GM12891 (cell line): ENCODE measurements at places on chromosomes 16 and 17.

- DNase-seq = no peak
Measured at GRCh38 chr17:6995500-6996255, at the start of gene ALOX12. Gene ALOX12 (plus strand): TSS chr17:6996049. CDS start chr17:6996118, 69 bp downstream.

- DNase-seq = no peak
Measured at GRCh38 chr16:54050459-54051210, 236.0 kb downstream of the IRX3 start.

GRCh38 chr17:13158494-13159240 is 140.8 kb upstream of the ELAC2 start:
- no peak for DNase-seq

GRCh38 chr16:80097098-80097497 is 443.7 kb upstream of the DYNLRB2 start:
- DNase-seq = no peak

DNA sequence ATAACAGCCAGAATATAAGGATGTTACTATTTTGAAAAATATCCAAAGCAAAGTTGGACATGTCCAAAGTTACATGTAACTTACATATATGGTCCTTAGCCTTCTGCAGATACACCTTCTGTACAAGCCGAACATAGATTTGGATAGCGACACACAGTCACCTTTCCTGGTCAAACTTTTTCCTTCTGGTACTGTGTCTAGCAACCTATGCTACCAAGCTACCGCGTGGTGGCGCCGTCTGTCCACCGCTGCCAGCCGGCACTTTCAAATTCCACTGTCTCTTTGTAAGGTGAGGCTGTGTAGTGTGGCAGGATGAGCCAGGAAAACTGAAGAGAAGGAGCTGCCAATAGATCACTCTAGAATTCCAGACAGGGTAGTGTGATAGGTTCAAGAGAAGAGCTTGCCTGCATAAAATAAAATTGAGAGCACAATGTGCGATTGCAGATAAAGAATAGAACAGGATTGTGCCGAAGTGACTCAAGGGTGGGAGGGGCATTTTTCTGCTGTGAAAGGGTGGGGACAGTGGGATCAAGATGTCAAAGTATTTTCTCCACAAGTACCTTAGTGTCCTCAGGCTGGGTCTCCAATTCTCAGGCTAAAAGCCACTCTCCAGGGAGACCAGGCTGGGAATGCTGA is 366.9 kb downstream of the SLC39A11 start:
- DNase-seq = peak; percentile 24

DNA sequence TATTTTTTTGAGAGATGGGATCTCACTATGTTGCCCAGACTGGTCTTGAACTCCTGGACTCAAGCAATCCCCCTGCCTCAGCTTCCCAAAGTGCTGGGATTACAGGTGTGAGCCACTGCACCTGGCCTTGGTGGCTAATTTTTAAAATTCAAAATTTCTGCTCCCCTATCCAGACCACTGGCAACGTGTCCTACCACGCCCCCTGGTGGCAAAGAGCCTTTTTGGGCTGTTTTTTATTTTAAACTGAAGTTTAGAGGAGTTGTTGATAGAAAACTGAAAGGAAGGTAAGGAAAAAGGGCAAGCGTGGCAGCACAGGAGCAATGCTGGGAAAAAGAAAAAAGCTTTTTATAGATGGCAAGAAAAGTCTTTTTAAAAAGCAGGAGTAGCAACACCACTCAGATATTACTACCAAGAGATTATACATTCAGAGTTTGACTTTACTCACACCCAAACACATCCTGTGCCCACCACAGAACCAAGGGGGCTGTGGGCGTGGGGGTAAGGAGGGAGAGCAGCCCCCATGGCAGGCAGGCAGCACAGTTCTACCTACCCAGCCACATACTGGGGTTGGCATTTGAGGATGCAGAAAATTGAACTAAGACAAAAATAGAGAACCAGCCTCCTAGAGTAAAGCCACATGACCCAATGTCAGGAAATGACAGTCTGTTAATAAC is 4.2 kb upstream of the MXRA7 start:
- no peak for DNase-seq

DNA sequence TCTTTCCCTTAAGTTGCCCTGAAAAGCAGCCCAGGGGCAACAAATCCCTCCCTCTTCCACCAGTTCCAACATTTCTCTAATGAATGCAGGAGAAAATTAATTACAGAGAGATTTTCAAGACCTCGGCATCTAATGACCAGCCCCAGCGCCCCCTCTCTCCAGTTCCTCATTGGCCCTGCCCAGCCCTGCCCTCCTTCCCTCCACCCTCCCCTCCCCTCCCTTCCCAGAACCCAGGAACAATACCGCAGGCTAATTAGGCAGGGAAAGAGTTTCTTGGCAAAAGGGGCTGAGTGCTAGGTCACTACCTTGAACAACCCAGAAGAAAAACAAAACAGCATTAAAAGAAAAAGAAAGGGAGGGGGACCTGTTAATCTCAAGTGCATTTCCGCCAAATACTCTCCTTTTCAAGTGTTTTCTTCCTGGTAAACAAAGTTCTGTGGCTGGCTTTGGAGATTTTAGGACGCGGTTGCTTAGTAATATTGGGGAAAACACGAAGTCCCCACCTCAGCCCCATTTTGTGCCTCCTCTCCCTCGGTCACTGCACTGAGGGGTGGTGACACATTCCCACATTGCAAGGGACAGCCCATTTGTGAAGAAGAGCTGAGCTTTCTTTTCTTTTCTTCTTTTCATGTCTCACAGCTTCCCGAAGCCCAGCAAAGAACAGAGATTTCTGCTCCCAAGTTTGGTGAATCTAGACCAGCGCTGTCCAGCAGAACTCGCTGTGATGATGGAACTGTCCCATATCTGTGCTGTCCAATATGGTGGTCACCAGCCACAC is 215.4 kb downstream of the SOX9 start:
- DNase-seq = no peak

DNA sequence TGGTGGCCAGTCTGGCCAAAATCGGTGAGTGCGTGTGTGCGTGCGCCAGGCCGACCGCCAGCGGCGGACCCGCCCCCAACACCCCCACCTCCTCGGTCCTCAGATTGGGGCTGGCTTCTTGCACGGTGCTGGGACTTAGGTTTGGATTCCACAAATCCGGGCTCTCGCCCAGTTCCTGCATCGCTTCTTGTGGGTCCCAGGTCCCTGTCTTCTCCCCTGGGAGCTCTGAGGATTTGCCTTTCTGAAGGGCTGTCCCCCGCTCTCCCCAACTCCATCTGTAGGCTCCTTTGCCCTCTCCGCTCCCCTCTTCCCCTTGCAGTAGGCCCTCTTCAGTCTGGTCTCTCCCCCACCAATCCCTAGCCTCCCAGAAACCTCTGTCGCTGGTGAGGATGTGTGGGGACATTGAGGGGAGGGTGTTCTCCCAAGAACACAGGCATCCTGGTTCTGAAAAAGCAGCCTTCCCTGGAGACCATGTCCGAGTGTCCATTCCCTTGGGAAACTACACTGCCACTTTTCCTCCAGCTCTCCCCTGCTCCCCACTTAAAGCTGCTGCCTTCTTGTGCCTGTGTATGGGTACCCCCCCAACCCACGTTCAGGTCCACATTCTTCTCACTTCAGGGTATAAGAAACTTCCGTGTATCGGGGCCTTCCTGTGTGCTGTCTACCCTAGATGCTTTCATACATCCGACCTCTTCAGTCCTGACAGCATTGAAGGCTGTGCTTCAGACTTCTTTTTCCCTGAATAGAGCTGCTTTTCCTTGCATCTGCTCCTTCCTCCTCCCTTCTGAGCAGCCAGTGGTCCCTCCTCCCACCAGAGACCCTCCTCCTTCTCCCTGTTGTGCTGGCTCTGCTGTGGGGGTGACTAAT is 632 bp downstream of the SLC9A5 start:
- no peak for DNase-seq

GRCh38 chr16:13036600-13036999 is 135.2 kb downstream of the SHISA9 start:
- no peak for DNase-seq

DNA sequence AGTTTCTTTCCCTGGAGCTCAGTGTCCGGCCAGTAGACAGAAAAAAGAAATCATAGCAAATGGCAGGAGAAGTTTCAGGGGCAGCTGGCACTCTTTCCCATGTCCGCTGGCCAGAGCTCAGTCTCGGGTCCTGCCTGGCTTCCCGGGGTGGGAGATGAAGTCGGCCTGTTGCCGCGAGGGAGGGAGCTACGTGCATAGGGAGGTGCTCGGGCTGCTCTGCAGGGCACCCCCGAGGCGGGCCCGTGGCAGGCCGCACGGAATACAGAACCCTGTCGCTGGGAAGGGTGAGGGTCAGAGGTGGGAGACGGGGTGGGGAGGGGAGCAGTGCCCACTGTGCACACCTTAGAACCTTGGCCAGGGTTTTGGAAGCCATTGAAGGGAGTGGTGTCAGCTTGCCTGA is 78.3 kb upstream of the FOXF1 start:
- DNase-seq = no peak

- DNase-seq = no peak
Measured at GRCh38 chr17:41540921-41541625, 13.0 kb upstream of the KRT19 start.

- no peak for DNase-seq
Measured at GRCh38 chr17:7959503-7960253, 27.7 kb downstream of the CNTROB start.

DNA sequence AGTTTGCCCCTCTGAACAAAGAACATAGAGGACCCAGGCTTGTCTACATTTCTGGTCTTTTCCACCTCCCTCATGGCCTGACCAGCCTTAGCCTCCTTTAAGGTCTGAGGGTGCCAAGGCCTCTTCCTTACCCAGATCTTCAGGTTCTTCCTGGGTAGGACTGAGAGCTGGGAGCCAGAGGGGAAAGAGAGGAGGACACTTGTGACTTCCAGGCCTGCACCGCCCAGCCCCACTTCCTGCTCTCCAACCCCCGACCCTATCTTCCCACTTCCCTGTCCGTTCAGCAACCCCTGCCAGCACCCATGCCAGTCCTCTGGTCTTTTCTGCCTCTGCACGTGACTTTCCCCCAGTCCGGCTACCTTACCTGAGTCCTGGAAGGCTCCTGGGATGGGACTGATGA is 534 bp downstream of the PRSS36 start:
- DNase-seq = no peak

DNA sequence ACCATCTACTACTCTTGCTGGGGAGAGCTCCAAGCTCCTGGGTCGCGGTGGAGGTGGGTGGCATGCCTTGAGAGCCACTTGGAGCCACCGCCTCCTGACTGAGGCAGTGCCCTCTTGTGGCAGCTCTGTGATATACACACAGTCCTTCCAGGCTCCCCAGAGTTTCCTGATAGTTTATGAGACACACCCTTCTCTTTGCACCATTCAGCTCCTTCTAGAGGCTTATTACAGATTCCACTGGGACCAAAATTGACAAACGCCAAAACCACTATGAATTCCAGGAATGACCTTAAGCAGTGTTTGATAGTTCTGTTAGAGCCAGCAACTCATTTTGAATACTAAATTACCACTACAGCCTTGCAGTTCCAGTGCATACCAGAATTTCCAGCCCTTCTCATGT is 170.1 kb upstream of the CDH13 start:
- peak; percentile 35 for DNase-seq

DNA sequence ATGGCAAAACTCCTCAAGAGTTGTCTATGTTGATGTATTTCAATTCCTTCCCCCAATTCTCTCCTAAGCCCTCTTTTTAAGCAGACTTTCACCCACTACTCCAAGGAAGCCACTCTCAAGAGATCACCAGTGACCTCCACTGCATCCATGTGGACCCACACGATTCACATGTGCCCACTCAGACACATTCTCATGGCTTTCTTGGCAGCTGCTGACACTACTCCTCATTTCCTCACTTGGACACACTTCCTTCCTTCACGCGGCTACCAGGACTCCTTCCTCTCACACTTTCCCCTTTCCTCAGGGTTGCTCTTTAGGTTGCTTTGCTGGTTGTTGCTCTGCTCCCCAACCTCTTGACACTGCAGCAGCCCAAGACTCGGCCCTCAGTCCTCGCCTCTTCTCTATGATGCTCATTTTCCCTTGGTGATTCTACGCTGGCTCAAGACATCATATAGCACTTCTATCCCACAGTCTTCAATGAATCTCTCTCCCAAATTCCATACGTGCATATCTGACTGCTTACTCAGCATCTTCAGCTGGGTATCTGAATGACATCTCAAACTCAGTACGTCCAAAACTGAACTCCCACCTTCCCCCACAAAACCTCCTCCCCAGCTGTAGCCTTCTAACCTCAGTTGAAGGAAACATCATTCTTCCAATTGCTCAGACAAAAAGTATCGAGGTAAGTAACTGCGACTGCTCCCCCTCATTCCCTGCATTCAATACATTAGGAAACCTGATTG is 28.2 kb downstream of the HELZ start:
- DNase-seq = no peak

- no peak for DNase-seq
Measured at GRCh38 chr17:4579678-4580077, 4.7 kb upstream of the SMTNL2 start.

- DNase-seq = no peak
Measured at GRCh38 chr16:69179328-69180010, 7.5 kb upstream of the SNTB2 start.

- DNase-seq = peak; percentile 69
Measured at GRCh38 chr16:2927010-2927646, 15.4 kb downstream of the FLYWCH1 start.

DNA sequence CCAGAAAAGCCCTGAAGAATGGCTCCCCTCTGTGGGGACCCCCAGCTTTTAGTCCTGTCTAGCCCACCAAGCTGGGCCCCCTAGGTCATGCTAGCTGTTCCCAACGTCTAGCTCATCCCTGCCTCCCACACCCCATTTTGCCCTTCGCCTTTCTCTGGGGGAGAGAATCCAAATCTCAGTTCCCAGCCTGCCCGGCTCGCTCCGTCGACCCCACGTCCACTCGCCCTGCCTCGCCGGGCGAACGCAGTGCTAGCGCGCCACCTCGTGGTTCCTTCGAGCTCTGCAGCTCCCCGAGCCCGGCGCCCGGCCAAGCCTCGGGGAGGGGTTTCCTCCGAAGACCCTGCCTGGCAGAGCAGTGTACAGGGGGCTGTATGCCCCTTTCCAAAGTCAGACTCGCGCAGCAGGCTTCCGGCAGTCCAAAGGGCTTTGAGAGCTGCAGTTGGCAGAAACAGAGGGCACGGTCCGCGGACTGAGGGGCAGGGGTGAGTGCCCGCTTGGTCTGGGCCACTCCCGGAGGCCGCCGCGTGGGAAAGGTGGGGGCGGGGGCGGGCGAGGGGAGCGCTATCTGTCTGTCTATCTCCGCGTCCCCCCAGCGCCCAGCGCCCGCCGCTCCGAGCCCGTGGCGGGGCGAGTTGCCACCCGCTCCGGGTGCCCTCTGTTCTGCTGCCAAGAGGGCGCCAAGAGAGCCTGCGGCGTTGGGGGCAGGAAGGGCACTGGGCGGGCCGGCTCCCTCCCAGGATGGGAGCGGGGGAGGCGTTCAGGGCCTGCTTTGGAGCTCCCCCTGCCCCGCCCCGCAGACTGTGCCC is 1.7 kb upstream of the DLX3 start:
- DNase-seq = peak; percentile 66

GRCh38 chr16:87216841-87217275 is 100.3 kb downstream of the C16orf95 start:
- no peak for DNase-seq

GRCh38 chr16:75305364-75306098 is 54.1 kb upstream of the BCAR1 start:
- DNase-seq = no peak
